ENCODE measurements at places on chromosomes 6 and 20. TPM values are rescaled to one million over a fixed set of nuclear protein-coding genes. Genes with fewer than 3 reads are reported as not detected.

- DNase-seq, result no peak
Observed at GRCh38 chr20:37745553-37745952, 51.7 kb downstream of the CTNNBL1 start.

NRSN2 gene
- total RNA-seq, result 5.5 TPM

DNA sequence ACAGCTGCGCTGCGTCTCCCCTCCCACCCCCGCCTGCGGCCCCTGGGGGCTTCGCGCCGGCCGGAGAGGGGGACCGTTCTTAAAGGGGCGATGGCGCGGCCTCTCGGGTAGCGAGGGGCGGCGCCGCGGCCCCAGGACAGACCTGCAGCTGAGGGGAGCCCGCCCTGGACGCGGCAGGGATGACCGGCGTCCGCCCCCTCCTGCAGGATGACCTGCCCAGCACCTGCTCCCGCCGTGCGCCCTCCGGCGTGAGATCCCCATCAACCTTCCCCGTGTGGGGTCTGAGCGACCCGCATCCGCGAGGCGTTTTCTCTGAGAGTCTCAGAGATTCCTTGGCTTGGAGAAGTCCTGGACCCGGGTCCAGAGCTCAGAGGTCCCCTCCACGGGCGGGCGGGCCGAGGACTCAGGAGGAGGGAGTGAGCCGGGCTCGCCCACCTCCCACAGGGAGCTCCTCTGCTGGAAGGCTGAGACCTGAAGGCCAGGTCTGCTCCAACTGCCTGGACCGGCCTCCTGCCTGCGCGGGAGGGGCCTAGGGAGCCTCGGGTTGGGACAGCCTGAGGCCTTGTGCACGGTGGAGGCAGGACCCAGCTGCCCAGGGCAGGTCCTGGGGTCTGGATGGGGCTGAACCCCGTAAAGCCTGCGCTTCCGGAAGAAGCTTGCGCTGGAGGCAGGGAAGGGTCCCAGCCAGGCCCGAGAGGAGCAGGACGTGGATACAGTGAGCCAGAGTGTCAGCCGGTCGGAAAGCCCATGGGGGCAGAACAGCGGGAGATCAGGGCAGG is 532 bp upstream of the NKAIN4 start:
- DNase-seq, result no peak

GRCh38 chr20:35344354-35344837 is 52.2 kb upstream of the FAM83C start:
- DNase-seq, result no peak

MUC21 gene
- total RNA-seq, result not detected

AVP gene
- total RNA-seq, result not detected

GRCh38 chr6:86203044-86203443 is 560.4 kb upstream of the SYNCRIP start:
- no peak for DNase-seq

DNA sequence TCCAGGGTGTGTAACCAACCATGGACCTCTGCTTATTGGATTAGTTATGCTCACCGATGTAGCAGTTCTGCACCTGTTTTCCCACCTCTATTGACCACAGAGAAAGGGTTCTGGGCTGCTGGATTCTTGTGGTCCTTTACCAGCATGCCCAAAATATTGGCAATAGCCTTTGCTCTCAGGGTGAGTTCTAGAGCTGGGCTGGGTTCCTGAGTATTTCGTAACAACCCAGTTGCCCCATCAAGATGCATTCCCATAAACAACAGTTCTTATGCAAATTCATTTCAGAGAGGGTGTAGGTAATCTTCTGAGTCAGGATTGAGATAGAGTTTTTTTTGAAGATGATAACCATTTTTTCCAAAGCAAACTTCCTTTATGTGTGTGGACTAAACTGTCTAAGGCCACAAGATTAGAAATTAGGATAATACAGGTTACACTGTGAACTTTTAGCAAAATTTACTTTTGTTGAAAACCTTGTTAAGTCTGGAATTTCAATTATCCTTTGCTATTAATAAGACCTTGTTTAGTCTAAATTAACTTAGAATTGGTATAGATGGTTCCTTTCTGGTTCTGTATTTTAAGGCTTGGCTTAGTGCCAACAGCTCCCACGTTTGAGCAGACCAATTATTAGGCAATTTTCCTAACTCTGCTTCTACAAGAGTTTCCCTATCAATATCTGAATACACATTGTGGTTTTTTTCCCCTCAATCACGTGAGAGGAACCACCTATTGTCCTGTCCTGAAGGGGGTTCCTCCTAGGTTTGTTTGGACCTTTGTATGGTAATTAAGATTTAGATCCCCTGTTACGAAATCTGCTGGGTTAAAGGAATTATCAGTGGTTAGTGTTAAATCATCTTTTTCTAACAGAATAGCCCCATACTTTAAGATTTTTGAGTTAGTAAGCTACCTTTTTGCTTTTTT is 46.1 kb downstream of the TBX18 start:
- no peak for DNase-seq

- DNase-seq, result no peak
Observed at GRCh38 chr20:46939031-46939965, 44.7 kb downstream of the EYA2 start.

BPIFA1 gene
- total RNA-seq, result not detected

DNA sequence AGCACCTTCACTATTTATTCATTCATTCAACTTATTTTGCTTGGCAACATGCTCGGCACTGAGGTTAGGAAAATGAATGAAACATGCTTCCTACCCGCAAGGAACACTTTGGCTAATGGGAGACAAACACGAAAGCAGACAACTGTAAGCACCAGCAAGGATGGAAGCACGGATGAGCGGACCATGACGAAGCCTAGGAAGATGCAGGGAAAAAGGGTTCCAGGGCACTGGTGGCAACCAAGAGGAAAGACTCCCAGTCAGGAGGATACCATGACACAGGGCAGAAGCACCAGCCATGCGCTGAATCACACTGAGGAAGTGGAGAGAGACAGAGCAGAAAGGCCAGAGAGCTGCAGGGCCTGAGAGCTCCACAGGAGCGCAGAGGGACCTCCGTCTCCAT is 9.8 kb downstream of the PDE10A start:
- DNase-seq, result no peak

GRCh38 chr20:42319252-42320013 is 701.3 kb upstream of the CHD6 start:
- DNase-seq, result no peak

- DNase-seq, result no peak
Observed at GRCh38 chr20:32501709-32502108, 83.4 kb downstream of the NOL4L start.

DNA sequence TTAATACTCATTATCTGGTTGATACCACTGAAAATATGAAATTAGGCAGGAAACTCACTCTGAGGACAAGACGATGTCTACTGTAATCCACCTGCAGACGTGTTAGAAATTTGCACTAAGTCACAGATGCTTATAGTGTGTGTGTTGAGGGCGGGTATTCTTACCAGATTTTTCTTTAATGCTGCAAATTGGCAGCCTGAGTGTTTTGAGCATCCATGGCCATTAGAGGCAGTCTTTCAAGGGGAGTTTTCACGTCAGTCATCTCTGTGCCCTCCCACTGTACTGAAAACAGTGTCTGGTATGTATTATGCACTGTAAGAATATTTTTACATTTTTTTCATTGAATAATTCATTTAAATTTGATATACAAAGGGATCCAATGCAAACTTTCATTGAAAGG is 266.5 kb upstream of the QKI start:
- no peak for DNase-seq

CLVS2 gene
- not detected for total RNA-seq

DNA sequence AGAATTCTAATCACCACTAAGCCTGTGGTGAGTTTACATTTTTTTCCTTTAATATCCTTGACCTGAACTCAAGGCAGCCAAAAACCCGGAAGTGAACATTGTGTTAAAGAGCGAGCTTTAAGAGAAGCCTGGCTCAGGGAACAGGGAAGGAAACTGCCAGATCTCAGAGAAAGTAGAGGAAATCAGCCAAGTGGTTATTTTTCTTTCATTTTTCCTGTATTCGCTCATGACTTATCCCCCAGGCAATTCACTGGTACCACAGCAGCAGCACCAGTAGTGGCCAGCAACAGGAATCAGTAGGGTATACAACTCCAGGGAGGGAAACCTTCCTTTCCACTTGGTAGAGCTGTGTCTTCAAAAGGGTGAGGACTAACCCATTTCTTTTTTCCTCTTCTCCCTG is 89.6 kb upstream of the HMGCLL1 start:
- no peak for DNase-seq

- no peak for DNase-seq
Observed at GRCh38 chr6:410555-411395, 19.2 kb downstream of the IRF4 start.

SLC25A27 gene
- total RNA-seq, result 1.0 TPM

GJE1 gene
- total RNA-seq, result not detected

DNA sequence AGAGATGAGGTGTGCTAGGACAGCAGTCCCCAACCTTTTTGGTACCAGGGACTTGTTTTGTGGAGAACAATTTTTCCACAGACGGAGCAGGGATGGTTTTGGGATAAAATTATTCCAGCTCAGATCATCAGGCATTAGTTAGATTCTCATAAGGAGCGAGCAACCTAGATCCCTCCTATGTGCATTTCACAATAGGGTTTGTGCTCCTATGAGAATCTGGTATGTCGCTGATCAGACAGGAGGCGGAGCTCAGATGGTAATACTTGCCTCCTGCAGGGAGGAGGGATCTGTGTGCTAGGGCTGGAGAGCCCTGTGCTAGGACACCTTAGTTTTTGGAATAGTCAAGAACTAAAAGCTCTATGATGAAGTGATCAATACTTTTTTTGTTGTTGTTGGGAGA is 2.5 kb downstream of the SMIM13 start:
- DNase-seq, result no peak

- DNase-seq, result no peak
Observed at GRCh38 chr6:69933239-69933638, 66.9 kb downstream of the COL19A1 start.

GRCh38 chr20:17228624-17229061 is 1.8 kb downstream of the PCSK2 start:
- DNase-seq, result no peak

DNA sequence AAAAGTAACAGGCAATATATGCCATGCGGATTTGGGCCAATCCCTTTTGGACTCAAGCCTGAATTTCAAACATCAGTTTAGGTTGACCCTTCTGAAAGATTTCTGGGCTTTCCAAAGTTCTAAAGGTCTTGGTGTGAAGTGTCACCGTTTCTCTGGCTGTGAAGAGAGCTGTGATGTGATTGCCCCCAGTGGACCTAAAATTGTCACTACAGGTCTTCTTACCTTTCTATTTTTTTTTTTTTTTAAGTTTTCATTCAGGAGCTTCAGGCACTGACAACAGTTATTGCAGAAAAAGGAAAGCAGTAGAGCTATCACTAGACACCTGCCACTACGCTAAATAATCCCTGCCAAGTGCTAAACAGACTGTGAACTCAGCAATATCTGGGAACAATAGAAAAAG is 75.7 kb upstream of the OPRM1 start:
- no peak for DNase-seq

MCM8 gene
- 34.1 TPM for total RNA-seq

- no peak for DNase-seq
Observed at GRCh38 chr6:81633391-81633790, 119.1 kb downstream of the TENT5A start.

- no peak for DNase-seq
Observed at GRCh38 chr6:33213989-33214335, 5.7 kb downstream of the RING1 start.

DNA sequence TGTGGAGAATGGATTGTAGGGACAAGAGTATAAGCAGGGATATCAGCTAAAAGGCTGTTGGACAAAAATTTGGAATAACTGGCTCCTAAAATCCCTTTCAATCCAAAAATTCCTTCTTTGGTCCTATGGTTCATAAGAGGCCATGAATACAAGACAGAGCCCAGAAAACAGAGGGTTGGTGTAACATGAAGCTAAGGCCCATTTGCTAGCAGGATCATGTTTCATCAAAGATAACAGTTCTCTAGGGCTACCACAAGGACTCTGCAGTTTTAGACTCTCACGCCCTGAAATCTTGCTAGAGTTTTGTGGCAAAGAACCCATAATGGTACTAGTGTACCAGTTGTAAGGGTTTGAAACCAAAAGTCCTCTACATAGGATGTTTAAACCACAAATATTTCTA is 327.8 kb upstream of the TBX18 start:
- DNase-seq, result no peak

- DNase-seq, result no peak
Observed at GRCh38 chr6:161379834-161380582, 106.1 kb upstream of the AGPAT4 start.

DNA sequence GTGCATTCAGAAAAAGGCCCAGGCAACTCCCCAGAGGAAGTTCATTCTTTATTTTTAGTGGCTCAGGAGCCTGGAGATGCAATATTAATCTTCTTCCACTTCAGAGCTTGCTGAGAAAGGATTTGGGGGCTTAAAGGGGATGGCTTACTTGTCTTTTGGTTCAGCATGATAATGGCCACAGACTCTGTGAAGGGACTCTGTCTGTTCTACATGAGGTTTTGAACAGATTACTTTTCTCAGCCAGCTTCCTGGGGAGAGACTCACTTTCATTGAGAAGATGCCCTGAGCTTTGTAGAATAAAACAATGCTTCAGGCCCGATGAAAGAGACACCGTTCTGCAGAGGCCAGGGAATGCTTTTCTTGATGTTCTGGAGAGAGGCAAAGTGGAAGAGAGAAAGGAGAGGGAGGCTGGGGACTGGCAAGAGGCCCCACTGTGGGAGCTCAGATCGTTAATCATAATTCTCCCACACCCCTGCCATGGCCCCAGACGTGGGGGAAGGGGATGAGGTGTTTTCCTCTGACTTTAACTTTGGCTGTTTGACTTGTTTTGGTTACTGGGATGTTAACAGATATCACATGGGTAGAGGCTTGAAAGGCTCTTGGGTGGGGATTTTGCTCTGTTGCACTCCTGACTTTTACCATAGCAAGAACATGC is 19.1 kb downstream of the SCP2D1 start:
- DNase-seq, result no peak

- DNase-seq, result no peak
Observed at GRCh38 chr6:118902726-118903125, 8.8 kb downstream of the ASF1A start.

- DNase-seq, result no peak
Observed at GRCh38 chr20:5492937-5493336, 176.2 kb upstream of the PROKR2 start.

DNA sequence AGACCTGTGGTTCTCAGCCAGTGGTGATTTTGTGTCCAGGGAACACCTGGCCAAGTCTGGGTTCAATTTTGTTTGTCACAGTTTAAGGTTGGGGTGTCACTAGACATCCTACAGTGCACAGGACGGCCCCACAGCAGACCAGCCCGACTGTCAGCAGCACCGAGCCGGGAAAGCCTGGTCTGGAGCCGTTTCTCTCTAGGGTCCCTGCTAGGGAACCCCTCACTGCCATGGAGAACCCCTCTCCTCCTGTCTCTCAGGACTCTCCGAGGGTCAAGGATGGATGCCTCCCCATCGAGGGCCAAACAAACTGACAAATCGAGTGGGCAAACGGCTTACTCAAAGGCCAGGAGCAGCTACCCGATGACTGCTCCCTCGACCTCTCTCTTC is 15.8 kb upstream of the STX16 start:
- DNase-seq, result no peak

GRCh38 chr6:20202324-20202658 is 10.0 kb downstream of the MBOAT1 start:
- no peak for DNase-seq

GGTLC1 gene
- total RNA-seq, result not detected

ABHD12 gene
- total RNA-seq, result 47.3 TPM

Data from natural killer cell treated with Interleukin-12 subunit alpha and Interleukin-12 subunit beta and Interleukin-15 and Interleukin-18, amount 100 ng/mL, for 72 hours (primary cell).